ENCODE measurements at places on chromosomes 4 and X.
A peak's percentile ranks its signal among the peaks of the same experiment; 100 is the strongest.

- no peak for ATAC-seq
Observed at GRCh38 chrX:39728852-39729598, 368.7 kb downstream of the BCOR start.

DNA sequence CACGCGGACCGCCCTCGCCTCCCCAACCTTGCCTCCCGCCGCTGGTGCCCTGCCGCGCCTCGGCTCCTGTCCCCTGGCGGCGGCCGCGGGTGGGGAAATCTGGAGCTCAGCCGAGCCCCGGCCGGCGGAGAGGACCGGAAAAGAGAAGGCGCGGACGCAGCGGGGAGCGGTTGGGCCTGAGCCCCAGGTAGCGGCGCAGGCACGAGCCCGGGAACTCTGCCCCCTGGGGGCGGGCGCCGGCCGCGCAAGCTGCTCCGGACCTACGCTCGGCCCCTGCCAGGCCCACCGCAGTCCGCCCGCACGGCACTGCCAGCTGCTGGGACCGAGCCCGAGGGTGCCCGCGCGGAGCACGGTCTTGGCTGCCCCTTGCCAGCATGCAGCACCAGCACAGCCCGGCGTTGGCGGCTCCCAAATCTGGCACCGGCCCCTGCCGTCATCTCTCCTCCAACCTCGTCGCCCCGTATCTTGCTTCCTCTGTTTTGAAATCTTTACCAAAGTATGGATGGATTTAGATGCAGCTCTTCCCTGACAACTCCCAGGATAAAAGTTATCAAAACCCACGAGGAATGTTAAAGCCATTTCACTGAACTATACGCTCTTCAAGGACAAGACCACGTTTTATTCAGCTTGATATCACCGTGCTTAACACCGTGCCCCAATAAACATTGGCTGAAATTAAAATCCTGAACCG, at the start of gene PRSS12:
Gene PRSS12 (minus strand): TSS at position 161 of the 691 bp plus-strand sequence. CDS start 283 bp downstream, outside the sequence.
- ATAC-seq, result peak; percentile 96

DNA sequence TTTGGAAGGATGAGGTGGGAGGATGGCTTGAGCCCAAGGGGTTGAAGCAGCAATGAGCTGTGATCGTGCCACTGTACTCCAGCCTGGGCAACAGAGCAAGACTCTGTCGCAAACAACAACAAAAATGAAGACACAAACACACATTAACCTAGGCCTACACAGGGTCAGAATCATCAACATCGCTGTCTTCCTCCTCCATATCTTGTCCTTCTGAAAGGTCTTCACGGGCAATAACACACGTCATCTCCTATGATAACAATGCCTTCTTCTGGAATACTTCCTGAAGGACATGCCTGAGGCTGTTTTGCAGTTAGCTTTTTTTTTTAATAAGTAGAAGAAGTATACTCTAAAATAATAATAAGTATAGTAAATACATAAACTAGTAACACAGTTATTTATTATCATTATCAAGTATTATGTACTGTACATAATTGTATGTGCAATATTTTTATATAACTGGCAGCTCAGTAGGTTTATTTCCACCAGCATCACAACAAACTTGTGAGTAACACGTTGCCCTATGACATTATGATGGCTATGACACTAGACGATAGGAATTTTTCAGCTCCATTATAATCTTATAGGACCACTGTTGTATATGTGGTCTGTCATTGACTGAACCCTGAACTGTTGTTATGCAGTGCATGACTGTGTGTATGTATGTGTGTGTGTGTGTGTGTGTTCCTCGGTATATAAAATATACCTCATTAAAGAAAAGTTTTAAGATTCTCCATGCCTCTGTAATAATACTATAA, 69.2 kb upstream of the MAML3 start:
- ATAC-seq, result no peak

DNA sequence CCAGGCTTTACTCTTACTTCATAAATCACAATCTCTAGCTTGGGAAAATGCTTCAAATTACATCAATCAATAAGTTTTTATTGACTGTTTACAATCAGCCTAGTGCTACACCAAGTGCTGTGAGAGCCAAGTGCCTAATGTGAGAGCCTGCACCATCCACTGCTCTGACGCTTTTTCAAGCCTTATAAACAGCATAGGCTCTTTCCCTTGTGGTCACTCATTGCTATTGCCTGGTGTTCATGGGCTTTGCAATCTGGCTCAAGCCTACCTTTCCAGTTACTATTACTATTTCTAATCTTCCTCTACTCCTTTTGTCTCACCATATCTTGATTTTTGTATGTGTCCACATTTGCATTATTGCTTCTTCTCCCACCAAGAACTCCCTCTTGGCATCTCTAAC, 77.0 kb downstream of the REELD1 start:
- no peak for ATAC-seq

GRCh38 chrX:125497667-125498066, 178.0 kb downstream of the TEX13C start:
- no peak for ATAC-seq

DNA sequence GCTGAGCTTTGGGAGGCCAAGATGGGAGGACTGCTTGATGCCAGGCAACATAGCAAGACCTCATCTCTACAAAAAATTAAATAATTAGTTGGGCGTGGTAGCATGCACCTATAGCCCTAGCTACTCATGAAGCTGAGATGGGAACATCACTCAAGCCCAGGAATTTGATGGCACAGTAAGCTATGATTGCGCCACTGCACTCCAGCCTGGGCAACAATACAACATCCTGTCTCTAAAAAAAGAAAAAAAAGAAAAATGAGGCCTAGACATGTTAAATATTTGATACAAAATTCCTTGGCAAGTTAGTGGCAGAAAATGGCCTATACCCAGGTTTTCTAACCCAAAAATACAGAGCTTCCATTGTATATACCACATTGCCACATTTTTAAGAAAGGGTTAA, 88.1 kb upstream of the MAB21L2 start:
- no peak for ATAC-seq

DNA sequence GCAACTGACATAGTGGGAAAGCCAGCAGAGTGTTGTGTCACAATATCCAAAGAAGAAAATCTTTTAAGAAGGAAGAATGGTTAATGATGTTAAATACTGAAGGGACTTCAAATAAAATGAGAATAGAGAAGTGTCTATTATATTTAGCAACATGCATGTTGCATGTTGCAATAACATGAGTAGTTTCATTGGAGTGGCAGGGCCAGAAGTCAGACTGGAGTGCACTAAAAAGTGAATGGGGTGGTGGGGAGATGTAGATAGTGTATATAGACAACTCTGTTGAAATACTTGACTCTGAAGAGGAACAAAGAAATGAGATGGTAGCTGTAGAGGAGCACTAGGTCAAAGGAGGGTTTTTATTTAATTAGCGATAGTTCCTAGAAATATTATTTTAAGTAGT, 9.5 kb upstream of the AMMECR1 start:
- ATAC-seq, result no peak

DNA sequence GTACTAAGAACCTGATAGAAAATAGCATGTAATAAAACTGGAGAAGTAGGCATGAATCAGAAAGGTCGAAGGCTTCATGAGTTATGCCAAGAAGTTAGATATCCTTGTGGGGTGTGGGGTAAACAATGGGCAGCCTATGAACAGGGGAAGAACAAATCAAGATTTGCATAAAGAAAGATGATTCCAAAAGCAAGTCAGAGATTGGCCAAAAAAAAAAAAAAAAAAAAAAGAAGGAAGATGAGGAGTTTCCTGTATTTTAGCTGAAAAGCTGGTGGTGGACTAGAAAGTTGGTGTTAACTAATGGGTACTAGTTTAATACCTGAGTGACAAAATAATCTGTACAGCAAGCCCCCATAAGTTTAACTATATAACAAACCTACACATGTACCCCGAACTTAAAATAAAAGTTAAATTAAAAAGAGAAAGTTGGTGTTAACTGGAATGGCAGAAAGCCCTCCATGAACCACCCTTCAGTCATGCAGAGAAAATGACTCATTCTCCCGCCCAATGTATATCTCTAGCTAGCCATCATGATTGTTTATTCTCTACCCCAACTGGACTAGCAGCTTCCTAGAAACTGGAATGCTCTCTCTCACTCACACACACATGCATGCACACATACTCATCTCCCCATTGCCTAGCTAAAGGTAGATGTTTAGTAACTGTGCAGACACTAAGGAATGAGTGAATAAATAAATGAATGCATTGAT, 41.7 kb downstream of the ATP11C start:
- peak; percentile 88 for ATAC-seq

- ATAC-seq, result no peak
Observed at GRCh38 chrX:23992431-23992830, 34.6 kb downstream of the KLHL15 start.

DNA sequence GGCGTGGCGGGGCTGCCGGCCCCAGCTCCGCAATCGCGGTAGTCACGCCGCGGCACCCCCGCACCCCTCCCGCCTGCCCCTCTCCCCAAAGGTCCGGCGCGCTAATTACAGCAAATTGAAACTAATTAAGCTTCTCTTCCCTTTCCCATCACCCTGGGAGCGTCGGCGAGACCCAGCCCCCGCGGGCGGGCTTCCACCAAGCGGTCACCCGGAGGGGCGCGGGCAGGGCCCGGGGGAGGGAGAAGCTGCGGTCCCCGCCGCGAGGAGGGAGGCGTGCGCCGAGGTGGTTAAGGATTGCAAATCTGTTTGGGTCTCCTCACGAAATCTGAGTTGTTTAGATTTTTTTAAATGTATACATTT, 13.1 kb downstream of the ARX start:
- no peak for ATAC-seq

DNA sequence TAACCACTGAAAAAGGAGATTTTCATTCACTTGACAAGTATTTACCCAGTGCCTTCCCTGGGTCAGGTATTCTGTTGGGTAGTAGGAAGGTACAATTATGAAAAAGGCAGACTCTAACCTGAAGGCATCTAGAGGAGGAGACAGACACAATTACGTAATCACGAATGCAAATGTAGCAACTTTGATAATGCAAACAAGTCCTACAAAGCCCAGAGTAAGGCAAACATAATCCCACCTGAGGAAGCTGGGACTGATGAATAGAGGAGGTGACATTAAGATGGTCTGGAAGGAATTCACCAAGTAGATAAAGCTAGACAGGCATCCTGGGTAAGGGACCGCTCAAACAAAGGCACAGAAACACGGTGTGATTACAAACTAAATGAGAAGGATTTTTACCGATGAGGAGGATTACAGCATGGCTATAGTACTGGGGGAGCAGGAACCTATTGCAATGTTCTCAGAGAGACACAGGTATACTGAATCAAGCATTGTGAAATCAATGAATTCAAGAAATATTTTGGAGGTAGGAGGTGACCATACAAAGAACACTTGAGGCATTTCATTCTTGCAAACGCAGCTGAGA, 37.1 kb downstream of the TMEM150C start:
- ATAC-seq, result no peak

- ATAC-seq, result no peak
Observed at GRCh38 chr4:48804584-48805301, 24.7 kb upstream of the FRYL start.

DNA sequence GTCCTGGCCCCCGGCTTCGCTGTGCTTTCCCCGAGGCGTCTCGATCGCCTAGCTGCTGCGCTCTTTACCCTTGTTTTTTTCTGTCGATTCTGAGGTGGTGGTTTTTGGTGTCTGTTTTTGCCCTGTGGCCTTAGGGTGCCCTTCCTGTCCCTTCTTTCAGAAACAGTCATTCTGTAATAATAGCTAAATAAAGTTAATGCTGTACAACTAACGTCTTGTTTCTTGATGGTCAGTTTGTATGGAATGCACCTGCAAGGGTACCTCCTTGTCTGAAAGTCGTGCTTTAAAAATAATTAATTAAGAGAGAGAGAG, 686 bp downstream of the FIP1L1 start:
- no peak for ATAC-seq

- ATAC-seq, result no peak
Observed at GRCh38 chr4:1375051-1375721, 28.2 kb downstream of the UVSSA start.

- no peak for ATAC-seq
Observed at GRCh38 chr4:151046609-151047008, 31.5 kb upstream of the LRBA start.

DNA sequence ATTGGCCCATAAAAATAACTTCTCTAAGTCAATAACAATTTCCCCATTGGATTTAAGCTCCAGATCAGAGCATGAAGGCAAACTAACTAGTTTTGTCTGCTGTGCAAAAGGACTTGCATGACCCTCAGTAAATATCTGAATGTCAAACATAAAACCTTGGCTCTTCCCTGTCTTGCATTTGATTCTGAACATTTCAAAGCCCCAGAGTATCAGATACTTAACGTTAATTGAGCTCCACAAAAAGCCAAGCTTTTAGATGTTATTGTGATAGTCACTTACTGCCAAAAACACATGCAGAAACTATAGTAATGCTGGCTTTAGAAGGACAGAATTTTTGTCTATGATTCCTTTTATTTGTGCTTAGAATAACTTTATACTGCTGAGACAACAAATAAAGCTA, 664.2 kb downstream of the ADGRL3 start:
- no peak for ATAC-seq

- ATAC-seq, result no peak
Observed at GRCh38 chr4:75325318-75325979, 188.8 kb downstream of the RCHY1 start.

DNA sequence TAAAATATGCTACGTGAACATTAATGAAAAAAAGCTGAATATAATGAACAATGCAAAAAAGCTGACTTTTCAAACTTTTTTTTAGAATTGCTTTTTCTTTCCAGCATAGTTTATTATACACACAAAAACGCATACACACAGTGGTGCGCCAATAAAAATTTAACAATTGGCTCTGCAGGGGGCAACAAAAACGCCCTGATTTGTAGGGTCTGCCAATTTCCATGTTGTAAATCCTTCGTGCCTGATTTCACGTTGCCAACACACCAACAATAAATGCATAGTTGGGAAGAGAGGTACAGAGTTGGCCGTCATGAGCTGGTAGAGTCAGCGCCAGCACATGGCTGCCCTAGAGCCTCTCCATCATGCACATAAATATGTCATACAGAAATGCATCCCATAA, 333.1 kb downstream of the MAPK10 start:
- no peak for ATAC-seq

GRCh38 chrX:83345298-83345697, 162.8 kb upstream of the POU3F4 start:
- no peak for ATAC-seq

- ATAC-seq, result no peak
Observed at GRCh38 chrX:107440692-107441091, 8.8 kb upstream of the FRMPD3 start.

DNA sequence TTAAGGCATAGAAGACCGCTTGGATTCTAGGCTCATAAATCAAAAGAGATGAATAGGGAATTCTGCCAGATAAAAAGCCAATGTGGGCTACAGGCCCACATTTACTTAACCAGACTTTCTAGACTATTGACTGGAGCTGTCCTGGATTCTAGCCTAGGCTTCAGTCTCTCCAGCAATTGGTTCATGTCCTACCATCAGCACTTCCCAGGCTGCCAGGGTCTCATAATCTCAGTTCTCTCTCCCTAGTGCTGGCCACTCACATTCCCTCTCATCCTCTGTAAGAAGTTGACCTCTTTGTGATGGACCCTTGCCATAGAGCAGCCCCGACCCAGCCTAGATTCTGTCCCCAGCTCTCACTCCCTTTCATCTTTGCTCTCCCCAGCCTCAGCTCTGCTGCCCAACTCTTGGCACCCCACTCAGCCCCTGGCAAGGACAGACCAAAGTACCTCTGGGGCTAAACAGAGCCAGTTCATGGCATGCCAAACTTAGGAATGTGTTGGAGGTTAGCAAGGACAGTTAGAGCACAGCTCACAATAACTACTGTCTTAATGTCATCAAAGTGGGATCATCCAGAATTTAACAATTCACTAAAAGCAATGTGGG, 396.2 kb downstream of the INPP4B start:
- no peak for ATAC-seq

All from SK-N-SH treated with all-trans-retinoic acid at 6 μM for 48 hours (cell line).